ENCODE measurements at places on chromosomes 1 and 21. TPM values are rescaled to one million over a fixed set of nuclear protein-coding genes. Genes with fewer than 3 reads are reported as not detected.

GTF2B gene
- total RNA-seq, result 44.1 TPM

OR2T29 gene
- not detected for total RNA-seq

SLC25A34 gene
- total RNA-seq, result 0.62 TPM

KLHDC9 gene
- total RNA-seq, result 1.3 TPM

TNFSF4 gene
- total RNA-seq, result 0.66 TPM

PCBP3 gene
- total RNA-seq, result 4.2 TPM

OPTC gene
- not detected for total RNA-seq

TCHHL1 gene
- not detected for total RNA-seq

TNFRSF9 gene
- total RNA-seq, result under 0.01 TPM

CFHR1 gene
- total RNA-seq, result 0.25 TPM

OR2L13 gene
- not detected for total RNA-seq

ST7L gene
- 23.2 TPM for total RNA-seq

RNF2 gene
- total RNA-seq, result 18.6 TPM

ADAMTS5 gene
- total RNA-seq, result 4.0 TPM

CRP gene
- not detected for total RNA-seq

CAMK2N1 gene
- total RNA-seq, result 28.9 TPM

HIPK1 gene
- 18.6 TPM for total RNA-seq

RNU11 gene
- not detected for total RNA-seq

LRRC3 gene
- 0.37 TPM for total RNA-seq

MSH4 gene
- 0.25 TPM for total RNA-seq

IL12RB2 gene
- not detected for total RNA-seq

ANXA9 gene
- 1.3 TPM for total RNA-seq

FMO2 gene
- not detected for total RNA-seq

CD1E gene
- total RNA-seq, result not detected

HRNR gene
- total RNA-seq, result not detected

PHACTR4 gene
- total RNA-seq, result 5.2 TPM

ELF3 gene
- total RNA-seq, result under 0.01 TPM

EDARADD gene
- 0.55 TPM for total RNA-seq

CD48 gene
- under 0.01 TPM for total RNA-seq
